ENCODE measurements at places on chromosomes 4 and X.

- no peak for DNase-seq
These were observed 89.0 kb downstream of the EFNB1 start for GRCh38 chrX:68917799-68918198.

DNA sequence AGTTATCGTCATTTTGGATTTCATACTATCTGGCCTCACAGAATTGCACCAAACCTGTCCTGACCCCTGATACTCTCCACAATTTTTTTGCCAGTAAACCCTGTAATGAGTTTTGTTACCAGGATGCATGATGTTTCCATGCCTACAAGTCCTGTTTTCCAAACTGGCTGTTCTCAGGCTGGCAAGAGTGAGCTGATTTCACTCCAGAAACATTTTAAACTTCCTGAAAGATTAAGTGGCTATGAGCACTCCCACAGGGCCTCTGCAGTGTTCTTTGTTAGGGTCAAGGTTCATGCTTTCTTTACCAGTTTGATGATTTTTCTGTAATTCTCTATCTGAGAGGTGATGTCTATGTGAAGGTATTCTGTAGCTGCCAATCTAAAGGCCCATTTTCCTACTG is 31.7 kb upstream of the PDLIM3 start:
- peak; percentile 27 for DNase-seq

DNA sequence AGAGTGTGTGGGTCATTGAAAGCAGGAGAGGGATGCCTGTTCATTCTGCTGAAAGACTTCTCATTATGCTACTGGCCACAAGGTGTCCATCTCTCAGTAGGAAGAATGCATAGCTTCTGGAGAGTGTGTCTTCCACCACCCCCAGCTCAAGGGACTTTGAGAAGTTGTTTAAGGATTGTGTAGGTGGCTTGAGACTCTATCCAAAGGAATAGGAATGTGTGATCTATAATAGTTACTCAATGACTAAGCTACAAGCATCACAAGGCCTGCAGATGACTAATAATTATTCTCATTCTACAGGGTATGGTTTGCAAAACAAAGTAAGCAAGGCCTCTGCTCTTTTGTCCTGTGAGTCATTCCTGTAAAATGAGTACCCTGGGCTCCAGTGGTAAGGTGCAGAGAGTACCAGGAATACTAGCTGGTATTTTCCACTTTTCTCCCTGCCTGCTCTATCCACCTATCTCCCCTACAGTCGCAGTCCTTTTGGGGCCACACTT is 279.8 kb upstream of the BOD1L1 start:
- DNase-seq: peak; percentile 98

DNA sequence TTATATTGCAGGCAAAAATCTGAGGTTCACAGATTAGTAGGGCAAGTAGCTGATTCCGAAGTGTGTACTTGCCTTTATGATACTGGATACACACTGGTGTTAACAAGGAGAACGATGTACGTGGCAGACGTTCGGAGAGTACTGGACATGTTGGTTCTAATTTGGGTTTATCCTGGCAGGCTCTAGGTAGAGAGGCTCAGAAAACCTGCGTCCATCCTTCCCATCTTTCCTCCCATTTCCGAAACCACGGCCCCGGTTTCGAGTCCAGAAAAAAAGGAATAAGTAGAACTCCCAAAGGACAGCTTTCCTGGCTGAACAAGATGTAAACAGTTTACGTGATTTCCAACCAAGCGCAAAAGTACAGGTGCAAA is 351 bp upstream of the SLC30A9 start:
- DNase-seq: no peak

- no peak for DNase-seq
These were observed 281.4 kb downstream of the PABPC4L start for GRCh38 chr4:133920236-133920635.

DNA sequence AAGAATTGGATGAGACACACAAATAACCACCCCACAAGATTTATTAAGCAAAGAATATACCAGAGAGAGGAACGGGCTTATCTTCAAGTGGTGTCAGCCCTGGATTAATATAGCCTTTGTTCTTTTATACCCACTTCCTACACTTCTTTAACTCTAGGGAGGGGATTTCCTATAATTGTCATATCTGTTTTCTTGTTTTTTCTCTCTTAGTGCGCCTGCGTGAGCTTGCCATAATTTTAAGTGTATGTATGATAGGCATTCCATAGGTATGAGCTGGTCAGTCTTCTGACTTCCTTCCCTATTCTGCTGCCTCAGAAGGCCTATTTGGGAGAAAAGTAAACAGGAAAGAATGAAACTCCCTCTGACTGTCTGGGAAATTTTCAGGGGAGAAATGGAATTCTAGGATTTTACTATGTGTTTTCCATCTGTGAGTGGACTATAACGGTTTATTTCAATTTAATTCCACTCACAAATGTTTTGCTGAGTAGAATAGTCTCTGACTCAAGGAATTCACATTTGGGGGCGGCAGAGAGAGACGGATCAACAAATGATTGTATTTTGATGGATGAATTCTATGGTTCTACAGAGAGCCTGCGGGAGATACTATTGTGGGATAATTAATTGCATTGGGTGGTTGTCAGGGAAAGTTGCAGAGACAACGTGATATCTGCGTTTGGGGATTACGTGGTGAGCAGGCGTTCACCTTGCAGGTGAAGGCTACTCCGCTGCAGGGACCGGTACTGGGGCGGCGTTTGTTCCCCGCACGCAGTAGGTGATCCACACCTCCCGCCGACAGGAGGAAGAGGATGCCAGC is 626 bp upstream of the CEP135 start:
- DNase-seq: peak; percentile 97

GRCh38 chr4:82765134-82765533 is 33.5 kb downstream of the SCD5 start:
- DNase-seq: no peak

GRCh38 chrX:77160301-77160700 is 286.9 kb upstream of the FGF16 start:
- no peak for DNase-seq

DNA sequence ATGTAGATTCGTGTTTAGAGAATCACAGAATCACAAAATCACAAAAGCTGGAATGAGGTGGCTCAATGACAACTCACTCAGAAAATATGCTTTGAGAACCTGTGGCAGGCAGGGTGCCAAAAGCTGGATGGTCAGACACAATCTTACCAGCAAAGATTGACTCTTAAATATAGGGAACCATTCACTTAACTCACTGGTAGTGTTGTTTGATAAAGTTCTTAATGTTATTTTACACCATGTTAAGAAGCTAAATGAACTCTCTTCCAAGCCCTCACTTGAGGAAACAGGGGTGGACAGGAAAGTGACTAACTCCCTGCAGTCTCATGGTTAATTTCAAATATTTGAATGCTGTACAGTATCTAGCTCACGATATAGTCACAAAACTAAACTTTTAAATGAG is 5.7 kb upstream of the SCOC start:
- DNase-seq: peak; percentile 52

DNA sequence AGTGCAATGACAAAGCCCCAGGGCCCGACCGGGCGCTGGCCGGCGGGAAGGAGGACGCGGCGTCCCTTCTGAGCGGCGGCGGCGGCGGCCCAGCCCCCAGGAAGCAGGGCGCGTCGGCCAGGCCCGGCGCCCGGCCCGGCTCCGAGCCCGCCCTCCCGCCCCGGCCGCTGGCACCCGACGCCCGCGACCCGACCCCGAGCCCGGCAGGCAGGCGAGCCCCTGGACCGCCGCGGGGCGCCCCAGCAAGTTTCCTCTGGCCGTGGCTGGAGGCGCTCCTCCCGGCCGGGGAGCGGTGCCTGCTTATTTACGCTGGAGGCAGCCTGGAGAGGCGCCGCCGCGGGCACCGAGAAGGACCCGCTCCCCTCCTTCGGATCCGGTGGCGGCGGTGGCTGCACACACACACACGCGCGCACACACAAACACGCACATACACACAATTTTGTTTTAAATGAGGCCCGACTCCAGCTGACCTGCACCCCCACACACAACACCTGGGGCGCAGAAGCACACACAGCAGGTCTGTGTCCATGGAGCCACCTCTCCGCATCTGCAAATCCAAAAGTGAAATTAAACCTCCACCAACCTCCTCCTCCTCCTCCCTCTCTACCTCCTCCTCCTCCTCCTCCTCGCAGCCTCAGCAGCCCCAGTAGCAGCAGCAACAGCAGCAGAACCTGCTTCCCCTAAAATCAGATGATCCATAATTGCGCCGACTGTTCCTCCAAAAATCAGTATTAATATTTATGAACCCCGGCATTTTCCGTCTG is 669 bp downstream of the IRF2 start:
- peak; percentile 18 for DNase-seq

DNA sequence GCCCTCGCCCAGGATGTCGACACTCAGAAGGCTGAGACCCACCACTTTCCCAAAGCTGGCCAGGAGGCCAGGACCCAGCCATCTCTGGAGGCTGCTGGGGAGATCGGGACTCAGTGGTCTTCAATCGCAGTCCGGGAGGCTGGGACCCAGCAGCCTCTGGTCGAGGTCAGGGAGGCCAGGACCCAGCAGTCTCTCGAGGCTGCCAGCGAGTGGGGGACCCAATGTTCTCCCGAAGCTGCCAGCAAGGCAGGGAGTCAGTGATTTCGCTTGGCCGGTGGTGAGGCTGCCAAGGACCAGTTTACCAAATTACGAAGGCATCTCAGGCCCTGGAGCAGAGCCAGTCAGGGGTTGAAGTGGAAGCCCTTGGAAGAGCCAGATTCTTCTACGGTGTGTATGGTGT is 181.6 kb downstream of the NAF1 start:
- no peak for DNase-seq

GRCh38 chr4:75922588-75922987 is 18.2 kb downstream of the NAAA start:
- DNase-seq: no peak

- no peak for DNase-seq
These were observed 12.5 kb downstream of the SEC24D start for GRCh38 chr4:118823471-118823870.

- DNase-seq: peak; percentile 88
These were observed 55.3 kb downstream of the ARHGAP10 start for GRCh38 chr4:147787204-147787603.

GRCh38 chrX:19565605-19566004 is 50.3 kb upstream of the MAP3K15 start:
- no peak for DNase-seq

- peak; percentile 17 for DNase-seq
These were observed 25.5 kb downstream of the GPRASP3 start for GRCh38 chrX:102745857-102746584.

DNA sequence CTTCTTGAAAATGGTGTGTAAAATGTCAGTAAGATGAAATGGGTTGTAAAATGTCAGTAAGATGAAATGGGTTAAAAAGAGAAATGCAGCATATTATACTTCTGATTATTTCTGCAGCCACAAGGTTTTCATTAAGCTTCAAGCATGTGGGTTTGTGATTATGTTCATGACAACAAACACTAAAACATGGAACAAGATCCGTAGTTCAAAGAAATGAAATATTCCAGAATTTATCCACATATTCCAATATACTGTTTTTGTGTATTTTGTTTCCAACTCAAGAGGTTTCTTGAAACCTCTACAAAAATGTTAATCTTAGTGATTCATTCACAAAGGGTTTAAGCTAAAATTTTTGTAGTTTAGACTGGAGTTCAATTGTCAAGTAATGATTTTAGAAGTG is 84.0 kb downstream of the ADAMTS3 start:
- DNase-seq: no peak

- peak; percentile 4 for DNase-seq
These were observed 134.7 kb downstream of the F11 start for GRCh38 chr4:186400676-186401075.

- DNase-seq: no peak
These were observed 626.7 kb upstream of the FRG1 start for GRCh38 chr4:189313861-189314513.

- no peak for DNase-seq
These were observed 60.7 kb downstream of the SPATA4 start for GRCh38 chr4:176134670-176135069.

- no peak for DNase-seq
These were observed 46.4 kb upstream of the NALF2 start for GRCh38 chrX:69457756-69458155.

DNA sequence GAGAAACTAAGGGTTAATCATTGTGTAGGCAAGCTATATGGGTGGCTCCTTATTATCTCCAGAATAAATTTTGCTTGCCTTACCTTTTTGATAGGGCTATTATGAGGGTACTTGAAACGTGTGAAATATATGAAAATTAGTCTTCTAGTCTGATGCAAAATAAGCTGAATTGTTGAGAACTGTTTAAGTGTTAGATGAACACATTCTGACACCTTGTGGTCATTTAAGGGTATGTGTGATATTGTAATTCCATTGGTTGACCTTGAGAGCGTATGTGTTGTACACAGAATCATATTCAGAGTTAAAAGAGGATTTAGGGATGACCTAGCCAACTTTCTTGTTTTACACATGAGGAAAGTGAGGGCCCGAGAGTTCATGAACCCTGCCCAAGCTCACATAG is 44.6 kb upstream of the LINC00632 start:
- peak; percentile 6 for DNase-seq

DNA sequence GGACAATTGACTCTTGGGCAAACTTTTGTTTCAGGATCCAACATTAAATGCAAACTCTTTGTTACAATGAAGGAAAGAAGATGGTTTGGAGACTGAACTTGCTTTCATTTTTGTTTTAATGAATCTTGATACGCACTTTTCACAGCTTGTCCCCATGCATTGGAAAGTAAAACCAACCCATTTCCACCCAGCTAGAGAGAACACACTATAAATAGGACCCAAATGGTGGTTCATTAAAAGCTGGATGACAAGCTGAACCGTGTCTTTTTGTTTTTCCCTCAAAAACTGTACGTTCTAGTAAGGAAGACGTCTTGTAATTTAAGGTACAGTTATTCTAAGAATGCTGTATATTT is 95.3 kb upstream of the EGFL6 start:
- DNase-seq: no peak

GRCh38 chr4:91298156-91298700 is 1005.5 kb upstream of the GRID2 start:
- no peak for DNase-seq

GRCh38 chrX:124680287-124680686 is 333.9 kb downstream of the SH2D1A start:
- no peak for DNase-seq

DNA sequence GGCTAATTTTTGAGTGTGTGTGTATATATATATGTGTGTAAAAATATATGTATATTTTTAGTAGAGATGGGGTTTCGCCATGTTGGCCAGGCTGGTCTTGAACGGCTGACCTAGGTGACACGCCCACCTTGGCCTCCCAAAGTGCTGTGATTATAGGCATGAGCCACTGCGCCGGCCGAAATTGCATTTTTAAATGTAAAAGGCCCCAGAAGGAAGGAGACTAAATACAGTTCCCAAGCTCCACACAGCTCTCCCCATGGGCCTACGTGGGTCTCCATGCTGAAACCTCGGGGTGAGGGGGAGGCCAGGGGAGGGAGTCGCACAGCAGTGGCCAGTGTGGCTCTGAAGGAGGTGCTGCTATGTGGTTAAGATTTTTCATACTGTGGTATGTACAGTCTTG is 12.8 kb upstream of the CDKN2AIP start:
- no peak for DNase-seq

GRCh38 chrX:116285501-116285900 is 115.0 kb downstream of the AGTR2 start:
- DNase-seq: no peak
